Upper lobe of right lung (tissue), 1 donor: ENCODE measurements at places on chromosomes 6 and 20. TPM values are rescaled to one million over a fixed set of nuclear protein-coding genes. Genes with fewer than 3 reads are reported as not detected.

- no peak for DNase-seq
Observed at GRCh38 chr6:121263742-121264141, 70.5 kb downstream of the TBC1D32 start.

The CYP39A1 gene
- 7.8 TPM for total RNA-seq

DNA sequence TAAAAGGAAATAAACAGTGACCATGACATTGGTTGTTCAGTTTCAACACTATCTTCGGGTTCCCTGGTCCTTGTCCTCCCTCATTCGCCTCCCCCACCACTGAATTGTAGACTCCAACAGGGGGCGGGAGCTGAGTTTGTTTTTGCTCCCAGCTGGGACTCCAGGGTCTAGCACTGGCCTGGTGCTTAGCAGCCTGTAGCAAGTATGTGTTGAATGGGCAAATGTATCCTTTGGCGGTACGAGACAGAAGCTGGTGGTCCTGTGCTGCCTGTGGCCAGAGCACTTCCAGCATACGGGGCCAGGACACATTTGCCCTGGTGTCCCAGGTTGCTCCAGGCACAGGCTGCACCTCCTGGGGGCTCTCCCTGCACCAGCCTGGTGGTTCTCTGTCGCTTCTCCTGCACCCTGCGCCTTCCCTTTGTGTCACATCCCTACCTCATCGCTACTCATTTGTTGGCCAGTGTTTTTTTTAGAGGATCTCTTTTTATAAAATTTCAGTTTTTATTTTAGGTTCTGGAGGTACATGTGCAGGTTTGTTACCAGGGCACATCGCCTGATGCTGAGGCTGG lies 40.1 kb downstream of the PHACTR3 start:
- DNase-seq = no peak

The MLN gene
- not detected for total RNA-seq

GRCh38 chr20:57469418-57470211 lies 55.3 kb downstream of the CTCFL start:
- peak; percentile 57 for DNase-seq

DNA sequence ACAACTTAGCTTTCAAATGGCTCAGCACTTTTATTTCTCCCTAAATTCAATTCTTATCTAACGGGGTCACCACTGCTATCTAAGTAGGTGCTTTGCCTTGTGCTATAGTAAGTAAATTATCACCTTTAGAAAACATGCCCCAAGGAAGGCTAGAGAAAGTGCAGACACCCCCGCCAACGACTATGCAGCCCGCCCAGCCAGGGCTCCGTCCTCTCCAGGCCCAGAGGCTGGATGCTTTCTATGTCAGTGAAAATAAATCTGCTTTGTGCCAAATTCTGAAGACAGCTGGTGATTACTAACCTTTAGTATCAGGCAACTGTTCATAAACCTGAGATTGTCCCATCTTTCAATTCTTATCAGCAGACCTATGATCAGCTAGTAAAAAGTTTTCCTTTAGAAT lies 14.3 kb downstream of the KIAA0319 start:
- no peak for DNase-seq

The RUNX2 gene
- 4.6 TPM for total RNA-seq

DNA sequence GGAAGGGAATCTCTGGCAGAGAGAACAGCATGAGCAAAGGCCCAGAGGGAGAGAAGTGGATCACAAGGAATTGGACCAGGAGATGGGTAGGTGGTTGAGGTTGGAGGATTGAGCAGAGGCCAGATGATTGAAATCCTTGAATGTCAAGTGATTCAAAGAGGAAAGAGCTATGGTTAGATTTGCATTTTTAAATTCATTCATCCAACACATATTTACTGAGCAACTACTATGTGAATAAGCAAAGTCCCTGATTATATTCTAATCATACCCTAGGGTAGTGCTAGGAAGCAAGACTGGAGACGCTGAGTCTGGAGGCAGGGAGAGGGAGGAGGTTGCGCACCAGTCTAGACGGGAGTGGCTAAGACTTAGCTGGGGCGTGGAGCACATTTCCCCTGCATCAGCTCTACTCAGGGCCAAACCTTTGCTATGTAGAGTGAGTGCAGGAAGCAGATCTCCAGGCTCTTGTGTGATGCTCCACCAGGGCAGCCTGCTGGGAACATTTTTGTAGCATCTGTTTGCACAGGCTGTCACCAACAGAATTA lies 40.2 kb downstream of the EYA2 start:
- DNase-seq = no peak

DNA sequence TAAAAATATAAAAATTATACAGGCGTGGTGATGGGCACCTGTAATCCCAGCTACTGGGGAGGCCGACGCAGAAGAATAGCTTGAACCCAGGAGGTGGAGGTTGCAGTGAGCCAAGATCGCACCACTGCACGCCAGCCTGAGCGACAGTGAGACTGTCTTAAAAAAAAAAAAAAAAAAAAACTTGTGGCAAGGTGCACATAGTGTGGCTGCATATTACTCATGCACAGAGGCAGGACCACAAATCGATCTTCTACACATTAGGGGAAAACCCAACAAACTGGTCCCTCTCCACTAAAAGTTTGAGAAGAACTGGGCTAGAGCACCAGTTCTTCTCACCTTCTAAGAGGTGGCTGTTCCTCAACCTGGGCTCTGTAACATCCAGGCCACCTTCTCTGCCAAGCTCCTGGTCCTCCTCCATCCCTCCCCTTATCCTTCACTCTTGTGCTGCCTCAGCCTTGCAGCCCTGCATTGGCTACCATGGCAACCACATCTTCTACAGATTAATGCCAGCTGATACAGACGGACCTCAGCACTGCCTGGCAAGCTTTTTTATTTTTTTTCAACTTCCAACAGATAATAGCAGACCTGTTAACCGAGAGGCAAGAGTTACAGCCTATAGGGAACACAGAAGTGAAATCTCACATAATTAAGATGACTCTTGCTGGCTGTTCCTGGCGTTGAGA lies 88.0 kb downstream of the ATP9A start:
- no peak for DNase-seq

GRCh38 chr6:99014061-99014460 lies 66.3 kb upstream of the FBXL4 start:
- no peak for DNase-seq

The TBC1D7 gene
- total RNA-seq = 18.1 TPM

The SYCP2L gene
- total RNA-seq = 0.58 TPM

The PAK5 gene
- total RNA-seq = 0.35 TPM
